ENCODE measurements at places on chromosomes 3 and 15.
A peak's percentile ranks its signal among the peaks of the same experiment; 100 is the strongest.

DNA sequence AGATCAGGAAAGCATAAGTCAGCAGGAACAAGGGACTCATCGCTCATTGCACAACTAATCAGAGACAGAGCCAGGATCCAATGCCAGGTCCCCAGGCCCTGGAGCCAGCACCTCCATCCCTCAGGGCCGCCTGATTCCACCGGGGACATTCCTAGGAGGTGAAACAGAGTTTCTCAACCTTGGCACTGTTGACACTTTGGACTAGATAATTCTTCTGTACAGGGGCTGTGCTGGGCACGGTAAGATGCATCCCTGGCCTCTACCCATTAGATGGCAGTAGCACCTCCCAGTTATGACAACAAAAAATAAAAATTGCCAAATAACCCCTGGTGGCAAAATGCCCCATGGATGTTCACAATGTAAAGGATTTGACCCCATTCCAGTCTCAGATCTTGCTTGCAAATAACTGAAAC, 127.7 kb downstream of the MTHFS start:
- DNase-seq = no peak

- no peak for DNase-seq
These were observed 112.0 kb downstream of the FRMD4B start for GRCh38 chr3:69273896-69274295.

- peak; percentile 27 for DNase-seq
These were observed 43.9 kb upstream of the PLXND1 start for GRCh38 chr3:129650256-129650872.

GRCh38 chr15:59862191-59863155, 141.6 kb upstream of the FOXB1 start:
- peak; percentile 72 for DNase-seq

DNA sequence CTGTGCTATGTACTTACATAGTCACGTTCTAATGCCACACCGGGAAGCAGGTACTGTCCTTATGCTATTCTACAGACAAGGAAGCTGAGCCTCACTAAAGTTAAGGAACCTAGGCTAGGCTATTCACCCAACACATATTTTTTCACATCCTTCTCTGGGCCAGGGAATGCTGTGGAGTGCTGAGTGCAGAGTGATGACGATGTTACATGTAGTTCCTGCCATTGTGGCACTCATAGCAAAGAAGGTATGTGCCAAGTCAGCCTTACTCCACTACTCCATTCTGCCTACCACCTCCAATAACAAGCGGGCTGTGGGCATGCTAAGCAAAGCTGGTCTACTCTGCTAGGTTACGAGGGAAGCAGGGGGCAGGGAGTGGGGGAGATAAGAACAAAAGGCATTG, 69.8 kb upstream of the SLC25A26 start:
- no peak for DNase-seq

DNA sequence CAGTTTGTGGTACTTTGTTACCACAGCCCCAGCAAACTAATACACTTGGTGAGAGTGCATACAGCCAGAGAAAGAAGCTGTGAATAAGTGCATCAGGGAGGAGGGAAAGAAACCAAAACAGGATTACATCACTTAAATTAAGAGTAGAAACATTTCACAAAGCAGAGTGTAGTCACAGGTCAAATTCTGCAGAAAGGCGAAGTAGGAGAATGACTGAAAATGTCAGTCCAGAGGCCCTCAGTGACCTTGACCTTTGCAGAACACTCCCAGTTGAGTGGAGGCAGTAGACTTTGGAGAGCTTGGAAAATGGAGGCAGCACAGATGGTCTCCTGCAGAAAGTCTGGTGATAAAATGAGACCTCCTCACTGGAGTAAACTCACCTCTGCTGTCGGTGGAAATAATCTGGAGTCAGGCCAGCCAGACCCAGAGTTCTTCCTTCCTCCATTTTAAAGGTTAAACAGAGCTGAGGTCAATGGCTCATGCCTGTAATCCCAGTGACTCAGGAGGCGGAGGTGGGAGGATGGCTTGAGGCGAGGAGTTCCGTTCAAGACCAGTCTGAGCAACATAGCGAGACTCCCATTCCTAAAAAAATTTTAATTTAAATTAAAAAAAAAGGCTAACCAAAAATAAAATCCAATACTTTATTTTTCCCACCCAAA, 5.0 kb downstream of the CD86 start:
- no peak for DNase-seq

DNA sequence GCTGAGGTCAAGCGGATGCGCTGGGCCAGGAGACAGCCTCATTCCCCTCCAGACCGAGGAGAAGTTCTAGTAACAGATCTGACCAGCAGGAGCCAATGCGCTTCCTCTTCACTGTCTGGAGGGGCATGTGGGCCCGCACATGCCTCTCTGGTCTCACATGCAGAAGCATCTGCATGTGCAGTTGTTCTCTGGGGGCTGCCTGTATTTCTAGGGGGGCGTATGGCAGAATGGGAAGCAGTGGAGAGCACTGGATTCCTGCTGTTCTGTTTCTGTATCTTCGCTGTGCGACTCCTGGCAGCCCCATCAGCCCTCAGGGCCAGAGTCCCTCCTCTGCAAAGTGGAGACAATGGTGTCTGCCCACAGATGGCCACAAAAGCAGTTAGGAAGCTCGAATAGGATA, 170.4 kb upstream of the IQSEC1 start:
- DNase-seq = no peak

DNA sequence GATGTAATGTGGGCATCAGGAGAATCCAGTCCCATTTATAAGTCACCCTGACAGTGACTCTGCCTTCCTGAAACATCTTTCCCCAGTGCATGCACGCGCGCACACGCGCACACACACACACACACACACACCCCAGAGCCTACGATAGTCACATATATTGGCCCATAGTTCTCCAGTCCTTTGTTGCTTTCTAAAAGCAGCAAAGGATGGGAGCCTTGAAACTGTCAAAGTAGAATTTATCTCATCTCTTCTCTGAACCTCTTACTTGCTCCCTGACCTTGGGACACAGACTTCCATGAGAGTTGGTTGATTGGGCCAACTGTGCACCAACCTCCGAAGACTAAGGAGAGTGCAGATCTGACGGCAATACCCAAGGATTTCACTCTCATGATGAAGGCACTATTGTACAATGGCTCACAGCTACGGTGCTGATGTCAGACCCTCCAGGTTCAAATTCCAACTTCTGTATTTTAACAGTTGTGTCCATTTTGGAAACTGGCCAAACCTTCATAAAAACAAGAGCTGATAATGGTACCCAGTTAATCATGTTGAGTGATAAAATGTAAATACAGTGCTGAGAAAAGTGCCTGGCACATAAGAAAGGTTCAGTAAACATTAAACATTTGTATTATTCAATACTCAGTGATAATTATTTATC, 8.3 kb downstream of the CPA3 start:
- no peak for DNase-seq

- DNase-seq = peak; percentile 32
These were observed 39.4 kb upstream of the LMOD3 start for GRCh38 chr3:69161587-69162307.

DNA sequence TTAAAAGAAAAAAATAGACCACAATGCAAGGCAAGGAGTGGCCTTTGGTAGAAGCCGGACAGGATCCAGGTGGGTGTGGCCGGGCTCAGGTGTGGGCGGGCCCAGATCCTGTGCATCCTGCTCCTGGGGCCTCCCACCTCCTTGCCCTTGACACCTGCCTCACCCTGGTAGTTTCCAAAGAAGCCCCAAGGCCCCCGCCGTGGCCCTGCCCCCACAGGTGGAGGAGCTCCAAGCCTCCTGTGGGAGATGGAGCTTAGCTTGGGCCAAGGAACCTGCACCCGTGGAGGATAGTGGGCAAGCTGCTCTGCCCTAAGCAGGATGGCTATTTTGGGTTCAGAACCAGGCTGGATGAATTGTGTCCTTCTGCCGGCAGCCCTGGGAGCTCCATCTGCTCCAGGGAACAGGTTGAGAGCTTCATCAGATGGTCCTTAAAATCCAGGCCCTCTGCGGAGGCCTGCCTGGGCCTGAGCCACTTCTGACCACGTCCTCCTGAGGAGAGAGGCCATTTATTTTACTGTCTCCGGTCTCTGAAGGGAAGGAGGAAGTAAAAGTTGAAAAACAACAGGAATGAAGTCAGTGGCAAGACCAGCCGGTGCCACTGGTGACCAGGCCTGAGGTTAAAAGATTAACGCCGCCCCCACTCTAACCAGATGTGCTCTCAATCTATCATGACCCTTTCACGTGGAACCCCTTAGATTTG, 53.9 kb upstream of the KLF13 start:
- DNase-seq = no peak

GRCh38 chr15:33206366-33206765, 11.9 kb upstream of the FMN1 start:
- DNase-seq = no peak

Measured in NCI-H1436 (cell line).